Progenitor cell of endocrine pancreas (in vitro differentiated cells): ENCODE measurements at places on chromosomes 7 and 10. TPM values are rescaled to one million over a fixed set of nuclear protein-coding genes. Genes with fewer than 3 reads are reported as not detected.
A peak's percentile ranks its signal among the peaks of the same experiment; 100 is the strongest.

The PLXDC2 gene
- 38.5 and 44.3 TPM in 2 replicates for total RNA-seq

The GRID1 gene
- total RNA-seq, result 0.22 and 0.42 TPM in 2 replicates

The NIPSNAP2 gene
- 50.3 and 56.3 TPM in 2 replicates for total RNA-seq

The PROSER2 gene
- 18.8 and 19.0 TPM in 2 replicates for total RNA-seq

The PDZD7 gene
- 0.29 and 0.84 TPM in 2 replicates for total RNA-seq

The NRAP gene
- 0.04 TPM in 1 of 2 replicates, not detected in the other for total RNA-seq

The TFAM gene
- 53.5 and 60.7 TPM in 2 replicates for total RNA-seq

The GOLGA7B gene
- 1.1 and 1.4 TPM in 2 replicates for total RNA-seq

DNA sequence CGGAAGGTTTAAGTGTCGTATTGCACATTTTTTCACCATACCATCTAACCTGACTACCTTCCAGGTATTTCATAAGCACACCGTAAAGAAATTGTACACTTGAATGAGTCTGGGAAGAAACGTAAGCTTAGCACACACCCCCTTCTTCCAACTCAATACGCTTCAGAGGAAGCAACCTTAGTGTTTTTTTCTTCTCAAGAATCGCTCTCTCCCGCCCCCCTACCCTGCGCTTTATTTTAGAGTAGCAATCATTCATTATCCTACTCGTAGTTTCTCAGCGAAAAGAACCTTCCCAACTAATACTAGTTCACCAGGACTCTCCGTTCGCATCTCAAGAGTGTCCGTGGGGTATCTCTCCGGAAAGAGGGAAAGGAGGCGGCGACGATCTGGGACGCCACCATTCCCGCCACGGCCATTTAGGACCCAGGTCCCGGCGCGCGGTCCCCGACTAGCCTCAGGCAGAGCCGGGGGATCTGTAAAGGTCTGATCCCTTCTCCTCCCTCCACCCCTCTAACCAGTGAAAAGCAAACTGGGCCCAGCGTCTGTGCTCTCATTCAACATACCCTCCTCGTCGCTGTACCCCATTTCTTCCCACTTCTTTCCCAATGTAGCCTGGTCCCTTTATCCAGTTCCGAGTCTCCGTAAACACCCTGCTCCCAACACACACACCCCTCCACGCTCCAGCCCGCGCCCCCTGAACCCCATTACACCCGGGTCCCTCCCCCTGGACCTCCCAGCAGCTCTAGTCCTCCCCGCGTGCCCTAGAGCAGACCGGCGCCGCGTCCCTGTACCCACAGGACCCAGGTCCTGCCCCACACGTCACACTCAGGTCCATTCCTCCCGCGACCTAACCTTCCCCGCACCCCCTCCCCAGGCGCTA, 16.0 kb downstream of the MYOZ1 start:
- no peaks in the 10 kb centered on the region for H3K27me3 ChIP-seq
- H3K36me3 ChIP-seq, result peaks cover 1% of the 10 kb centered on the region
- peak; percentile 16 for DNase-seq

GRCh38 chr10:72133517-72133916, 45.2 kb upstream of the SPOCK2 start:
- H3K27ac ChIP-seq, result no peak overlapping the region
- no peak overlapping the region for H3K4me3 ChIP-seq
- H3K36me3 ChIP-seq, result peaks cover 17% of the 10 kb centered on the region
- no peak for DNase-seq

DNA sequence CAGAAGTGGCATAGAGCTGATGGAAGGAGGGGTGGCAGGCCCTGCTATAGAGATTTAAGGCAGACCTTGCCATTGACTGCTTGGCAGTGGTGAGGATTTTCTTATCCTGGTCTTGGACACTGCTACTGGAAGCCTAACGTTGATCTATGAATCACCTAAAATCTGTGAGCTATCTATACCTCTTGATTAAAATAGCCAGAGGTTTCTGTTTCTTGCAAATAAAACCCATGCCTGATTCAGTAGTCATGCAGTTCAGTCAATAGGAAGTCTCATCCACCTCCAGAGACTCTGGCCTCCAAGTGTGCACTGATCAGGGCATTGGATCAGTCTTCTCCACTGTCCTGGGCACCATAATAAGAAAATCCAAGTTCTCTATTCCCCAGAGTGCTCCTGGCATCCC, 286.5 kb downstream of the PTEN start:
- no peak overlapping the region for H3K27ac ChIP-seq
- no peaks in the 10 kb centered on the region for H3K36me3 ChIP-seq
- H3K4me1 ChIP-seq, result no peaks in the 10 kb centered on the region
- no peaks in the 10 kb centered on the region for H3K27me3 ChIP-seq
- no peak for DNase-seq

- peak; percentile 46 for DNase-seq
- H3K27ac ChIP-seq, result peak overlapping the region; percentile 82
- H3K4me3 ChIP-seq, result no peak overlapping the region
- no peaks in the 10 kb centered on the region for H3K36me3 ChIP-seq
These were observed 125.7 kb downstream of the RGS10 start for GRCh38 chr10:119416855-119417254.

DNA sequence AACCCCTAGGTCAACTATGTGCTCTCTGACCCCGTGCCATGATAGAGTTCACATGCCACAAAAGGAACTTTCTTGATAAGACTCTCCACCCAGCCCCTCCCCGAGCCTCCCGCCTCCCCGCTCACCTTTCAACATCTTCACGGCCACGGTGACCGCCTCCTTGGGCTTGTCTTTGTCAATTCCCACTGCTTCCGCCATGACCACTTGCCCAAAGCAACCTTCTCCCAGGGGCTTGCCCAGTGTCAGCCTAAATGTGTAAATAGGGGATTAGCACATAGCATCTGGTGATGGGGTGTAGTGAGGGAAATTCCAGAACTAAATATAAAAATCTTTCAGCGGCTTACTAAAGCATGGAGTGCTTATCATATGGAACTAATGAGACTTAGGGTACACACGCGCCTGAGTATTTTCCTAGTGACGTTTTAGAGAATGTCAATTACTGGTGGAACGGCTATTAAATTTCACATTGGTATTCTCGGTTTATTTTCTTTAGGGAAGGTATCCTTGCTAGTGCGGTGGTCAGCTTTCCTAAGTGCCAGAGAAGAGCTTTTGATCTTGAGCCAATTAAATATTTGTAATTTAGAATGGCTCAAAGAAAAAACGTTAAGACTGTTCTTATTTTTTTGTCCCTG, 97.4 kb downstream of the FGFR2 start:
- H3K4me3 ChIP-seq, result peak overlapping the region; percentile 51
- peak overlapping the region; percentile 96 for H3K27ac ChIP-seq
- peak; percentile 26 for DNase-seq
- peaks cover 51% of the 10 kb centered on the region for H3K4me1 ChIP-seq
- H3K27me3 ChIP-seq, result no peaks in the 10 kb centered on the region

DNA sequence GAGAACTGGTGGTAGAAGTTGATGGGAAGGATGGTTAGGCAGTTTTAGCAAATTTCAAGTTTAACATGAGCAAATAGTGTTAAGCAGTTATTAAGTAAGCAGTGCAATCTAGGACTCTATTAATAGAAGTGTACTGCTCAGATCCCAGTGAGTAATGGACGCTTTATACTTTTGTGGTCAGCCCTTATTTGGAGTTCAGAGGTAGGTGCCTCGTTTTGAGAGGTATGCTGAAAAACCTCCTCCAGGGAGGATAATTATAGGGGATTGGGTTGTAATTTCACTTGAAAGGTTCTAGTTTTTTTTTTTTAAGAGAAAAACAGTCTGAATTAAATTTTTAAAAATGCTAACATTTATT, 33.5 kb upstream of the CCDC7 start:
- no peak overlapping the region for H3K4me3 ChIP-seq
- H3K27me3 ChIP-seq, result peaks cover 5% of the 10 kb centered on the region
- H3K36me3 ChIP-seq, result no peaks in the 10 kb centered on the region
- H3K4me1 ChIP-seq, result no peaks in the 10 kb centered on the region
- no peak for DNase-seq

- no peaks in the 10 kb centered on the region for H3K27me3 ChIP-seq
- no peak overlapping the region for H3K4me3 ChIP-seq
- no peak for DNase-seq
- H3K4me1 ChIP-seq, result peaks cover 19% of the 10 kb centered on the region
- H3K36me3 ChIP-seq, result no peaks in the 10 kb centered on the region
These were observed 482.7 kb downstream of the CCSER2 start for GRCh38 chr10:84811113-84811512.

- no peak overlapping the region for H3K4me3 ChIP-seq
- no peak overlapping the region for H3K27ac ChIP-seq
- peaks cover 4% of the 10 kb centered on the region for H3K4me1 ChIP-seq
- H3K27me3 ChIP-seq, result no peaks in the 10 kb centered on the region
- H3K36me3 ChIP-seq, result no peaks in the 10 kb centered on the region
These were observed 141.9 kb upstream of the KLF14 start for GRCh38 chr7:130875901-130876300.

DNA sequence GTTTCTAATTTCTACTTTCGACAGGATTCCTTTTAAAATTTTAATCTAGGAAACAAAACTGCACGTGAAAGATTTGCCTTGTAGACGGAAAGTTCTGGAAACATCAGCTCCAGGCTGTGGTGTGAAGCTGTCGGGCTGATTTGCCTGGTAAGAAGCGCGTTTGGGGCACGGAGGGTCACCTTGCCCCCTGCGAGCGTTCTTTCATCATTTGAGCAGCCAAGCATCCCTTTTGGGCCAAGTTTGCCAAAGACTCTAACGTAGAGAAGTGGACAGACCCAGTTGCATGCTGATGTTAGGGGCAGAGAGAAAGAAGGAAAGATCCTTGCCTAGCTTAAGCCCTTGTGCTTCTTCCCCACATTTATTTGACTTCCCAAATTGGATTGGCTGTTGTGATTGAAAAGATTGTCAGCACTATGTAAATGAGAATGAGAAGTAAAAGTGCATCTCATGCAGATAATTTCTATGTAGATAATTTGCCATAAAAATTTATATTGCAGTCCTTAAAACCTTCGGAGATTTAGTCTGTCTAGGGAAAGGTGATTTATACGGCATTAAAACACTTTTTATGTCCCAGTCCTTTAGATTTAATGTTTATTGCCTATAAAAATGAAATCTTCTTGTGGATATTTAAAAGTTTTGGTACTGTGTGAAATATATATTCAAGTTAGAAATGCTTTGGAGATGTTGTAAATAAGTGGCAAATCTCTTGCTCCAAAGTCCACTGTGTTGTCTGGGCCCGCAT, 76.1 kb downstream of the CUX1 start:
- no peak overlapping the region for H3K27ac ChIP-seq
- DNase-seq, result no peak
- H3K4me1 ChIP-seq, result peaks cover 13% of the 10 kb centered on the region
- peaks cover 4% of the 10 kb centered on the region for H3K36me3 ChIP-seq
- no peaks in the 10 kb centered on the region for H3K27me3 ChIP-seq
- no peak overlapping the region for H3K4me3 ChIP-seq

- peaks cover 3% of the 10 kb centered on the region for H3K36me3 ChIP-seq
- no peak overlapping the region for H3K4me3 ChIP-seq
These were observed 76.2 kb downstream of the INPP5A start for GRCh38 chr10:132613566-132614348.

GRCh38 chr7:164882-165660, 27.3 kb upstream of the FAM20C start:
- H3K27ac ChIP-seq, result peak overlapping the region; percentile 87
- no peaks in the 10 kb centered on the region for H3K36me3 ChIP-seq
- H3K4me1 ChIP-seq, result peaks cover 23% of the 10 kb centered on the region
- H3K27me3 ChIP-seq, result peaks cover 35% of the 10 kb centered on the region
- DNase-seq, result no peak

GRCh38 chr10:89335226-89335625, 7.4 kb downstream of the IFIT3 start:
- H3K27ac ChIP-seq, result no peak overlapping the region
- H3K36me3 ChIP-seq, result no peaks in the 10 kb centered on the region
- no peak for DNase-seq

DNA sequence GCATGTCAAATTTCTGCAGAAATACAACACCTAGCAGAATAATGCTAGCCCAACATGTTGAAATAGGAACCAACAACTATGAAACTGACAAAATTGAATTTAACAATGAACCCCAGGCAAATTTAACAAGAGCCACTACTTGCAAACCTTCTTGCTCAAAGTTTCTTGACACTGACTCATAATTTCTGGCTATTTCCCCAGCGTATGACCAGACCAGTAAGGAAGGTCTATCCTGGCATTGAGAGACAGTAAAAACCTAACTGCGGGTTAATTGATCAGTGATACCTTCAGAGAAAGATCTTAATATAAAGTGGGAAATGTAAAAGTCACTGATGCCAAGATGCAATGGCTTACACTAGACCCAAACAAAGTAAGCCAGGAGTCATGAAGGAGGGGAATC, 510.1 kb downstream of the ARL4A start:
- H3K27ac ChIP-seq, result no peak overlapping the region
- H3K36me3 ChIP-seq, result no peaks in the 10 kb centered on the region
- H3K4me1 ChIP-seq, result no peaks in the 10 kb centered on the region
- no peak overlapping the region for H3K4me3 ChIP-seq

- peaks cover 20% of the 10 kb centered on the region for H3K4me1 ChIP-seq
- peaks cover 5% of the 10 kb centered on the region for H3K36me3 ChIP-seq
- DNase-seq, result no peak
- no peaks in the 10 kb centered on the region for H3K27me3 ChIP-seq
- peak overlapping the region; percentile 94 for H3K4me3 ChIP-seq
These were observed 1.6 kb downstream of the AKAP9 start for GRCh38 chr7:91942312-91942711.

GRCh38 chr7:16098058-16098457, 323.3 kb downstream of the CRPPA start:
- no peak for DNase-seq
- H3K4me3 ChIP-seq, result no peak overlapping the region
- H3K36me3 ChIP-seq, result peaks cover 1% of the 10 kb centered on the region
- no peak overlapping the region for H3K27ac ChIP-seq
- H3K27me3 ChIP-seq, result no peaks in the 10 kb centered on the region

GRCh38 chr10:86730227-86730626, 26.2 kb upstream of the BMPR1A start:
- DNase-seq, result no peak
- peaks cover 25% of the 10 kb centered on the region for H3K4me1 ChIP-seq
- no peak overlapping the region for H3K27ac ChIP-seq
- no peak overlapping the region for H3K4me3 ChIP-seq
- H3K36me3 ChIP-seq, result no peaks in the 10 kb centered on the region

GRCh38 chr7:114150689-114151088, 231.9 kb upstream of the PPP1R3A start:
- H3K27me3 ChIP-seq, result no peaks in the 10 kb centered on the region
- H3K4me3 ChIP-seq, result no peak overlapping the region
- H3K27ac ChIP-seq, result no peak overlapping the region
- DNase-seq, result no peak
- no peaks in the 10 kb centered on the region for H3K36me3 ChIP-seq
- H3K4me1 ChIP-seq, result peaks cover 14% of the 10 kb centered on the region

DNA sequence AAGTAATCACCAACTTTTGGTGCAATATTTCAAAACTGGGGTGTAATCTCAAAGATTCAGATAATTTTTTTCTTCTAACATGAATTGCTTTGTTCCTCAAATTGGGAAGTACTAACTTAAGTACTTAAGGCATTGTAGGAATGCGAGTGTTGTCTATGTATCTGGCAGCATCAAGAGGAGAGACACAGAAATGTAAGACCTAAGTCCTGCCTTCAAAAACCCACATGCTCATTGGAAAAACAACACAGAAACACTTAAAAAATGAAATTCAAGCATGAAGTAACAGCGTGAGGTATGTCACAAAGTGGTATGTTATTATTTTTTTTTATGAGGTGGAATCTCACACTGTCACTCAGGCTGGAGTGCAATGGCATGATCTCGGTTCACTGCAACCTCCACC, 288.5 kb downstream of the ZEB1 start:
- no peak overlapping the region for H3K27ac ChIP-seq
- H3K36me3 ChIP-seq, result no peaks in the 10 kb centered on the region
- no peak overlapping the region for H3K4me3 ChIP-seq
- H3K27me3 ChIP-seq, result no peaks in the 10 kb centered on the region
- DNase-seq, result no peak
- no peaks in the 10 kb centered on the region for H3K4me1 ChIP-seq

- H3K27ac ChIP-seq, result no peak overlapping the region
- no peak for DNase-seq
- peaks cover 2% of the 10 kb centered on the region for H3K36me3 ChIP-seq
- no peak overlapping the region for H3K4me3 ChIP-seq
- peaks cover 16% of the 10 kb centered on the region for H3K27me3 ChIP-seq
These were observed 44.9 kb downstream of the ANXA8 start for GRCh38 chr10:47438857-47439474.
